PC-3 (cell line): ENCODE measurements at places on chromosomes 1 and 21. TPM values are rescaled to one million over a fixed set of nuclear protein-coding genes. Genes with fewer than 3 reads are reported as not detected.

The KCNJ15 gene
- 0.26 TPM in 1 of 2 replicates, not detected in the other for total RNA-seq

The C1orf56 gene
- 2.8 and 3.8 TPM in 2 replicates for total RNA-seq

DNA sequence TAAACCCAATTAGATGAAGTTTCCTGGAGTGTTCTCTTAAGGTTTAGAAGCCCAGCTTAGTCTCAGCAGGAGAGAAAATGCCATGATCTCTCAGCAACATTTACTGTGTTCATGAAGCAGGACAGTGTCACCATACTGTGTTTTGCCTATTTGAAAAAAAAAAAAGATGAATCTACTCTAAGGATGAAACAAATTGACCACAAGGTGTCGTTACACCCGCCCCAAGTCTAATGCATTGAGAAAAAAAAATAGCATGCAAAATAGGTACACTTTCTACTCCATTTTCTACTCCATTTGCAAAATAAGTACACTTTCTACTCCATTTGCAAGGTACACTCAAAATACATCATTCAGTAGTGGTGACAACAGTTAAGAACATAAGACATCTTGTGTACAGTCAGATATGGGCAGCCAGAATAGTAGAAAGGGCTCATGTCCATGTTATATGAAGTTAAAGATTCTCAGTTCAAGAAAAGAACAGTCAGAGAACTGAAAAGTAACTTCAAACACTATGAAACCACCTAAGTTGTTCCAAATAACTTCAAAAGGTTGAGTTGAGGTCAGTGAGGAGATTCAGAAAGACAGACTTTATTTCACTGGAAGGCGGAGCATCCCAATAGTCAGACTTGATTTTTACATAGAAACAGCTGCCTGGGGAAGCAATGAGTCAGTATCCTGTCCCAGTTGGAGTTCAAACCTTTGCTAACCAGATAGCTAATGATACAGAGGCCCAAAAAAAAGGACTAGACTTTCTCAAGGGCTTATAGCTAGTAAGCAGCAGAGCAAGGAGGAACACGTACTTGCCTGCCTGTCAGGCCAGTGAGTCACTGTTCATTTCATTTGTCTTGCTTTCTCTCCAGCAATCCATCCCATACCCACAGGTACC, 13.3 kb downstream of the PLPPR5 start:
- peak; percentile 81 for DNase-seq

The TMEM183A gene
- 119 and 122 TPM in 2 replicates for total RNA-seq

- DNase-seq, result no peak
Observed at GRCh38 chr21:37244501-37245095, 22.5 kb downstream of the VPS26C start.

The C1orf105 gene
- not detected in 2 replicates for total RNA-seq
